ENCODE measurements at places on chromosomes 16 and 17.
A peak's percentile ranks its signal among the peaks of the same experiment; 100 is the strongest.

DNA sequence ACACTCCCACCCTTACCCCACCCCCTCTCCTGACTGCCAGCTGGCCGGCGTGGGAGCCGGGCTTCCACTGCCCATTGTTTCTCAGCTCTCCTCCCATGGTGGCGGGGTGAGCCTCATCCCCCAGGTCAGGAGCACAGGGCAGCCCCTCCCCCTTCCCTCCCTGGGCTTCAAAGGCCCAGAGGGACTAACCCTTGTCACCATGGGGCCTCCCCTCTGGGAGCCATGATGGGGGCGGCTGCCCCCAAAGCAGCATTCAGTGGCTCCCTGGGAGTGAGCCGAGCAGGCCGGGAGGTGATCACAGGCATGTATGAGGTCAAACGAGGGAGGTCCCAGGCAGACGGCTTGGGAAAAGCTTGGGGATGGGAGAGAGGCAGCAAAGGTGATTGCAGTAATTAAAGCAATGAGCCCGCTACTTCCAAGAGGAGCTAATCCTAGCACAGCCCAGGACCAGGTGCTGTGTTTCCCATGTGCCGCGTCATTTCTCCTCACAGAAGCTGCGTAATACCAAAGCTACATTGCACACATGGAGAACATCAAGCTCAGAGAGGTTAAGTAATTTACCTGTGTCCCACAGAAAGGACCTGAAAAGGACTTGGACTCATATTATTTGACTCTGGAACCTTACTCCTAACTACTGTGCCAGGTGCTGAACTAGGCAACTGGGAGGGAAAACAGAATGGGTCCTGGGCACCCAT, 24.5 kb downstream of the CDK5RAP3 start:
- no peak for DNase-seq

DNA sequence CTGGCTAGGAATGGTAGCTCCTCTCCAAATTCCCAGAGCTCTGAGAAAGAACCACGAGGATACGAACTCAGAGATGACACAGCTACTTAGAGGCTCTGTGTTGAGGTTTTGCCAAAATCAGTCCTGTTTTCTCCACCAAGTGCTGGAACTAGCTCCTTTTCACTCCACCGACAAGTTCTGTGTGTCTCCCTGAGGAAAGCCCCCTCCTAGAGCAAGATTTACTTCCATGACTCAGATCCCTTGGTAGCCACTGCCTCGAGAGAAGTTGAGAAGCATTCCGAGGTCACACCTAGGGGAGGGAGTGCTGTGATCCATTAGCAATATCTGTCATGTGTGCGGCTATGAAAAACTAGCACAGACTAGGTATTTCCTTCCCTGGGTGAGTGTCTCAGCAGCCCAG, 30.6 kb downstream of the IL21R start:
- peak; percentile 16 for DNase-seq

DNA sequence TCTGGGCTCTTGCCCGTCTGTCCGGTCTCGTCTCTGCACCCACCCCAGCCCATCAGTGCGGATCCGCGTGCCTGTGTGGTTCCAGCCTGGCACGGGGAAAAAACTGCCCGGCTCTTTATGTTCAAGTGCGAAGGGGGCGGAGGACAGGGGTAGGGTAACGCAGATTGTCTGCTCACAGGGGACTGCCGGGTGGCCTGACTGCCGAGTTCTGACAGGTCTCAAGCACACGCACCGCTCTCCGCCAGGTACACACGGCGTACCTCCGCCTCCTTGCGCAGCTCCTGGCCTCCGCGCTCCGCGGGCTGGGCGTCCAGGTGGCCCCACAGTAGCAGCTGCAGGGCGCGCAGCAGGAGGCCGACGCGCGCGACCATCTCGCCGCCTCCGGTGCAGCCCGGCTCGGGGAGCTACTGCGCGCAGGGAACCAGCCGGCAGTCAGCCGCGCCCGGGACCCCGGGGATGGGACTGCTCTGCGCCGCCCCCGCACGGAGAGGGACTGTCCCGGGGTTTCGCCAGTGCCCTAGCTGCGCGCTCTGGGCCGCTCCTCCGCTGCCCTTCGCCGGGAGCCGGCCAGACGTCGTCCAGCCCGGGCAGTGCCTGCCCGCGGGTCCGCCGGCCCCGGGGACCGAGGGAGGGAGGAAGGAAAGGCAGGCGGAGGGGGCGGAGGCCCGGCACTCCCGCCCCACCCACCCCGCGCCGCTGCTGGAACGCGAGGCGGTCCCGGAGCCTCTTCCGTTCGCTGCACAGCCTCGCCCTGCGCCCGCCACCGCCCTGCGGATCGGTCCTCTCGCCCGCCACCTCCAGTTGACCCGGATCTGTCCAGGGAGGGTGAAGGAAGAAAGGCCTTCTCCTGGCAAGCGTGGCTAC, at the start of gene MMP28:
MMP28 (minus strand) TSS at position 635 of the 864 bp plus-strand sequence; CDS start at position 371, 264 bp downstream.
- peak; percentile 66 for DNase-seq

DNA sequence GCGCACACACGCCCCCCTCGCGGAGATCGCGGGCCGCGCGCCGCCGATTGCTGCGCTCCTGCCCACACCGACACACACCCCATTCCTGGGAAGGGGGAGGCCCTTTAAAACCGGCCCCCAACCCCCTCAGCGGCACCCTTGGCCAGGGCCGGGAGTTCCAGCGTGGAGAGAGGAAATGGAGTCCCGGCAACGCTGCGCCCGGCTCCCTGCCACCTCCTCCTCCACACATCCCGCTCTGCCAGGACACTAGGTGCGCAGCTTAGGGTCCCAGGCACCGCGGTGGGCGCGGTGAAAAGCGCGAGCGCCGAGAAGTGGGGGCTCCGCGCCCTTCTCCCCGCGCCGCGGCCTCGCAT, 397 bp downstream of the CDC42EP4 start:
- DNase-seq, result no peak

- DNase-seq, result no peak
These were observed 36.7 kb upstream of the CIBAR2 start for GRCh38 chr16:85148931-85149330.

DNA sequence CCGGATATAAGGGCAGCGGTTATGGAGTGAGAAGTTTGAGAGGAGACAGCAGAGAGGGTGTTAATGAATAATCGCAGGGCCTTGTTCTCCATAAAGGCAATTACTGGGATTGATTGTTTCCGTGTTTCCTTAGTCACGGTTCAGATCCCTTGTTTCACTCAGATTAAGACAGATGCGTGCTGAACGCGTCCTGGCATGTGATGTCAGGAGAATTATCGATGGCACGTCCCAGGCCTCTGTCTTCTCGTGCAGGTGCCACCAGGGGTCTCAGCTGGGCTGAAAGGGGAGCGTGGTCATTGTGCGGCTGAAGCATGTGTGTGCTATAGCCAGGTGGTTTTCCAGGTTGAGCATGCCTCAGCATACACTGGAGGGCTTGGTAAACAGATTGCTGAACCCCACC, 142.4 kb upstream of the NOL11 start:
- no peak for DNase-seq

- no peak for DNase-seq
These were observed 41.2 kb upstream of the HAPSTR1 start for GRCh38 chr16:9050102-9050830.

DNA sequence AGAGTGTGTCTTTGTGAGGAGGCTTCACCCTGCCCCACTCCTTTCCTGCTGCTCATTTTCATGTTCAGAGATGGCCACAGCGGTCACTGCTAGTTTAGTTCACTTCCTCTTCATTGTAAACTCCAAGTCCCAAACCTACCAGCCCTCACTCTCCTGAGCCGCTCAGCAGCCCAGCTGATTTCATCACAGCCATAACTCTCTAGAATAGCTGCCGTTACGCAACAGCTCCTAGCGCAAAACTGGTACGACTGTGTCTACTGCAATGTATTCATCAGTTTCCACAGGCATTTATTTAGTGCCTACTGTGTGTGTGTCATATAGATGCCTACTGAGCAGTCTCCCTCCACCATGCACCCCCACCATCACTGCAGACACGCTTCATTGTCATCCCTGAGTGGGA, 233.5 kb upstream of the RPL38 start:
- DNase-seq, result no peak

GRCh38 chr17:42901535-42902229, 1.1 kb downstream of the G6PC1 start:
- DNase-seq, result no peak

- peak; percentile 23 for DNase-seq
These were observed 117.8 kb upstream of the METRNL start for GRCh38 chr17:82961366-82962162.

DNA sequence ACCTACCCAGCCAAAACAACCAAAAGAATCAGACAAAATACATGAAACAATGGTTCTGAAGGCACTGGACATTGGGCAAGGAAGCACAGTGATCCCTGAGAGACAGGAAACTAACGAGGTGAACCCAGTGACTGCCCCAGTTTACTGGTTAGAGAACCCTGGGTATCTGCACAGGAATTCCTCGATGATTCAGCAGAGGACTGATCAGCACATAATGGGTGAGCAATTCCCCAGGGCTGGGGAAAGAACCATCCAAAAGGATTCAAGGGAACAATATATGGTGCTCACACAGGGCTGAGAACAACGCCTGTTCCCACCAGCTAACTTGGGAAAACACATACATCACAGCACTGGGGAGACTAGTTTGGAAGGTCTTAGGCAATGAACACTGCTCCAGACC, 167.2 kb downstream of the PARN start:
- no peak for DNase-seq

DNA sequence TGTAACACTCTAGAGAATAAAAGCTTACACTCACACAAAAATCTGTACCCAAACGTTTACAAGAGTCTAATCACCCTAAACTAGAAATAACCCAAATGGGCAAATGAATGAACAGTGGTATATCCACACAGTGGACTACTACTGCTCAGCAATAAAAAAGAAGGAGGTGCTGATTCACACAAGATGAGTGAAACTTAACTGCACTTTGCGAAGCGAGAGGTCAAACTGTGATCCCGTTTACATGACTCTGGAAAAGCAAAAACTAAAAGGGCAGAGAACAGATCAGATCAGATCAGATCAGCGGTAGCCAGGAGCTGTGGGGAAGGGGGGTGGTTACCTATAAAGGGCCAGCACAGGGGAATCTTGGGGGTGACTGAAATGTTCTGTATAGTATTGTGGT, 113.4 kb downstream of the TRIM37 start:
- no peak for DNase-seq

- peak; percentile 73 for DNase-seq
These were observed 28.1 kb upstream of the LGALS9 start for GRCh38 chr17:27602721-27603420.

GRCh38 chr16:88922114-88922825, 54.7 kb downstream of the CBFA2T3 start:
- no peak for DNase-seq

DNA sequence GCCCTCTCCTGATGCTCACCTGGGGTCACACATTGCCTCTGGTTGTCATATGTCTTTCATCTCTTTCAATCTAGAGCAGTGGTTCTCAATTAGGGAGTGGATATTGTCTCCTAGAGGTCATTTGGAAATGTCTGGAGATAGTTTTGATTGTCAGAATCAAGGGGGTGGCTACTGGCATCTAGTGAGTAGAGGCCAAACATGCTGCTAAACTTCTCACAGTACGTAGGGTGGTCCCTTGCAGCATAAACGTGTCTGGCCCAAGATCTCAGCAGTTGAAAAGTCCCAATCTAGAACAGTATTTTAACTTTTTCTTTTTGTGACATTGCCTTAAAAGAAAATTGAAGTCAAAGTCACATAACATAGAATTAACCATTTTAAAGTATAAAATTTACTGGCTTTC, 30.5 kb upstream of the SLC5A10 start:
- no peak for DNase-seq

GRCh38 chr16:46466239-46466638, 154.9 kb downstream of the SHCBP1 start:
- DNase-seq, result no peak

DNA sequence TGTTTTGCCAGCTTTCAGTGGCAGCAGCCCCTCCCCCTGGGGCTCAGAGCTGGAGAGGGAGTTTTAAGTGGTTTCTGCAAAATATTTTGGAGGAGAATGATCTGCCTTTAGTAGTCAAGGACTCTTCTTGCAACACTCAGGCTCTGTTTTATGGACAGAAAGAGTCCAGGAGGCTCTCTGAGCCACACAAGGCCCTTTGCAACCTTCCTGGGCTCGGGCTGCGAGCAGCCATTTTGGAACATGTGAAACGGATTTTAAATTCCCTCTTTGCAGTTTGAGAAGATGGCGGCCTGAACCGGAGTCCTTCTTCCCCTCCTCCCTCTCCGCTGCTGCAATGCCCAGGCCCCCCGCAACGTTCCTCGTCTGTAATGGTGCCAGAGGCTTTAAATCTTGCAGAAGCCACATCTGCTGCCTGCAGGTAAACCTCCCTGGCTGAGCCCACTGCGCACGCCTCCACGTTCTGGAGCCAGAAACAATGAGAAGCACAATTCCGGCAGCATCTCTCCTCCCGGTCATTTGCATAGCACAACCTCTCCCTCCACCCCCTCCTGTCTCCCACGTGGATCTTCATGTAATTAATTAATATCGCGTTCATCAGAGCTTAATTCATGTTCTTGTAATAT, 386.1 kb downstream of the SEC14L1 start:
- DNase-seq, result peak; percentile 12

GRCh38 chr17:64378890-64379354, 11.7 kb downstream of the PECAM1 start:
- peak; percentile 7 for DNase-seq

GRCh38 chr16:17311333-17312093, 159.2 kb downstream of the XYLT1 start:
- no peak for DNase-seq

DNA sequence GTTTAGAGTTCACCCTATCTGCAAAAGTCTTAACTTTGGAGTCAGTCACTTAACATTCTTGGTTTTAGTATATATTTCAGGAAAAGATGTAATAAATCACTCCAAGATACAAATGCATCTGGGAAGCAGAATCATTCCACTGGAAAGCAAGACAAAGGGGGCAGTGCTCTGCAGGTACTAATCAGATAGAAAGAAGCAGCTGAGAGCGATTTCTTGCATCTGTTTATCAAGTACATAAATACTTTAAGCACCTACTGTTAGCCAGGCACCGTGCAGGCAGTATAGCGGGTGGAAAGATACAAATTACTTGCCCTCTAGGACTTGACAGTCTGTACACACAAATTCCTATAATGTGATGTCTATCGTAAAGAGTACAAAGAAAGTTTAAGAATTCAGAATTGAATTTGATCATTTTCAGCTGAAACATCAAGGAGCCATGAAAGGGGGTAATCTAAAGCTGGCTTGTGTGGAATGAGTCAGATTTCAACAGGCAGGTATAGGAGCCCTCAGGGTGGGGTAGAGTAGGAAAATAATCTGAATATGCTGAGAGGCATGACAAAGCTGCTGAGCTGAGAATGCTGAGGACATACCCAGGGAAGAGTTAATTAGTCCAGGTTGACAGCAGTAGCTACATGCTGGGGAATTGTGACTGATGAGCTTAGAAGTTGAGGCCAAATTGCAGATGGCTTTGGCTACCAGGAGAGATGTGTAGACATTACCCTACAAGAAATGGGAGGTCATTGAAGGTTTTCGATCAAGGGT, 110.2 kb downstream of the CA10 start:
- no peak for DNase-seq

GRCh38 chr17:78884148-78884825, 18.7 kb downstream of the CEP295NL start:
- no peak for DNase-seq

- no peak for DNase-seq
These were observed 11.6 kb downstream of the LRRC3C start for GRCh38 chr17:39939106-39939505.

DNA sequence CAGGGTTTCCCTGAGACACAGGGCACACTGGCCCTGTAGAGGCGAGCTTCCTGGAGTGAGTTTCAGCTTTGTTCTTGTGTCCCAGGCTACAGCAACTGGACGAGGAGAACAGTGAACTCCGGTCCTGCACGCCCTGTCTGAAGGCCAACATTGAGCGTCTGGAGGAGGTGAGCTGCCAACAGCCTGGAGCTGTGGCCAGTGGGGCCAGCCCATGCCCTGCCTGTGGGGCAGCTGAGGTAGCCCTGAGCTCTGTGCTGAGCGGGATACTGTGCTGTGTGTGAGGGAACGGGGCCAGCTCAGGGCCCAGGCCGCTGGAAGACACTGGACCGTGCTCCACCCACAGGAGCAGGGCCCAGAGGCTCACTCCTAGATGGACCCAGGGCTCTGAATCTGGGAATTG, 8.7 kb upstream of the CAPN15 start:
- DNase-seq, result no peak
